ENCODE measurements at places on chromosomes 12 and 14. TPM values are rescaled to one million over a fixed set of nuclear protein-coding genes. Genes with fewer than 3 reads are reported as not detected.

DNA sequence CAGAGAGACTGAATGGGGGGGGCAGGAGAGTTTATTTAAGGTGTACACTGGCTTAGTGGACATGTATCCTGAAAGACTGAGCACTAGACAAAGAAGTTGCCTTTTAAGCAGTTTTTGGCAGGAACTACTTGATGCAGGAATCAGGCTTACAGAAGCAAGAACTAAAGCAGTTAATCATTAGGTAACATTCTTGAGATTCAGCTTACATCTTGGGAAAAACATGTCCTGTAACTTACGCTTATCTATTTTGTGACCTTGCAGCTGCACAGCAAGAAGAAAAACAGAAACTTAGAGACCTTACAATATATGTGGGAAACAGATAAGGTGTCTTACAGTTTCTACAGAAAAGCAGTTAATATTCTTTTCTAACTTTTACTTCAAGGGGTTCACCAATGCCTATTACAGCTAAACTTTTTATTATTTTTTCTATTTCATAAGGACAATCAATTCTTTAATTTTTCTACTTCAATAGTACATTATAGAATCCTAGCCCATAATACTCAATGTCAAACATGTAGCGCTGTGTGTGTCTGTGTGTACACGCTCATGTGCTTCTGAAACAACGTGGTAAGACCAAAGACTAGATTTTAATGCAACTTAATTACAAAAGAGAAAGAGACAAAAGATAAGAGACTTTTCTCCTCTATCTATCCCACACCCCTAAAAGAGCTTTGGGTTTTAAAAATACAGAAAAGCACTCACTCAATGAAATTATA is 276.9 kb downstream of the PRKD1 start:
- DNase-seq, result no peak

DNA sequence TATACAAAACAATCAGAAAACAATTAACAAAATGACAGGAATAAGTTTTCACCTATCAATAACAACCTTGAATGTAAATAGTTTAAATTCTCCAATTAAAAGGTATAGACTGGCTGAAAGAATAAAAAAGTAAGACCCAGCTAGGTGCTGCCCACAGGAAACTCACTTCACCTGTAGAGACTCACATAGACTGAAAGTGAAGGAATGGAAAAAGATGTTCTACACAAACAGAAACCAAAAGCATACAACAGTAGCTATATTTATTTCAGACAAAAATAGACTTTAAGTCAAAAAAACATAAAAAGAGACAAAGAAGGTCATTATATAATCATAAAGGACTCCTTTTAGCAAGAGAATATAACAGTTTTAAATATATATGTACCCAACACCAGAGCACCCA is 152.4 kb upstream of the PWP1 start:
- no peak for DNase-seq

- DNase-seq, result no peak
Observed at GRCh38 chr14:63478010-63478409, 65.2 kb downstream of the PPP2R5E start.

Gene TAMALIN
- total RNA-seq, result 199 TPM

Gene PKP2
- 1.9 TPM for total RNA-seq

Gene GDF3
- 0.32 TPM for total RNA-seq
